ENCODE measurements at places on chromosomes 1 and 21.

GRCh38 chr1:100391675-100392074, 39.4 kb downstream of the CDC14A start:
- DNase-seq: no peak

GRCh38 chr1:69671363-69672010, 103.8 kb downstream of the LRRC7 start:
- DNase-seq: no peak

DNA sequence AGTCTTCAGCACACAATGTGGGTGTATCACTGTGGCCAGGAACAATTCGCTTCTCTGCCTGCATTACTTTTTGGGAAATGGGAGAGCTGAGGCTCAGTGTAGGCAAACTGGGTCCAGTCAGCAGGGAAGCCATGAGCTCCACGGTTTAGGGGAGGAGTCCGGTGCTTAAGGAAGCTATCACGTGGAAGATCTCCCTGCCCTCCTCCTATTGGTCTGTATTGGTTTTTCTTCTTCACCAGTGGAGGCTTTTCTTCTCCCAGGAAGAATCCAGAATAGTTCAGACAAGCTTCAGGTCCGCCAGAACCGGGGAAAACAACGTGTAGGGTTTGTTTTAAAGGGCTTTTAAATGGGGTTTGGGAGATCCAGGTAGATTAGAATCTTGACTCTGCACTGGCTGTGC, 156.2 kb upstream of the CAMK1G start:
- no peak for DNase-seq

GRCh38 chr1:26922901-26923300, 1.4 kb downstream of the NUDC start:
- DNase-seq: no peak

All from suppressor macrophage treated with lipopolysaccharide for 1 hour (primary cell).